ENCODE measurements at places on chromosomes 11 and 22.

- DNase-seq, result peak; percentile 45
These were observed 81.9 kb upstream of the WNT7B start for GRCh38 chr22:46058591-46059519.

GRCh38 chr11:122204206-122204605, 88.2 kb upstream of the BLID start:
- no peak for DNase-seq

- DNase-seq, result peak; percentile 64
These were observed 28.5 kb upstream of the RBX1 start for GRCh38 chr22:40922484-40923303.

GRCh38 chr11:126048197-126048596, 14.5 kb downstream of the CDON start:
- DNase-seq, result no peak

DNA sequence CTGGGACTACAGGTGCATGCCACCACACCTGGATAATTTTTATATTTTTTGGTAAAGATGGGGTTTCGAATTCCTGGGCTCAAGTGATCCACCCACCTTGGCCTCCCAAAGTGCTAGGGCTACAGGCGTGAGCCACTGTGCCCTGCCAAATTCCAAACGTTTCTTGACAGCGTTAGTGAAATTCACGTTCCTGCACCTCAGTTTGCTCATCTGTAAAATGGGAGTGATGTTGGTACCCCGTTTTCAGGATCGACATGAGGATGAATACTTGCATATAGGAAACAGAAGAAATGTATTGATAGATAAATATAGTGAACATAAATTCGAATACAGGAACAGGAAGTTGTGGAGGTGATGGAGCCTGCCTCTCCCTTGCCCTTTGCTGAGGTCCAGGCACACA, 10.2 kb upstream of the LTO1 start:
- DNase-seq, result no peak

GRCh38 chr22:38426628-38427027, 28.4 kb downstream of the KCNJ4 start:
- no peak for DNase-seq

- DNase-seq, result no peak
These were observed 35.2 kb downstream of the LRFN4 start for GRCh38 chr11:66891851-66892660.

- DNase-seq, result no peak
These were observed 342.5 kb downstream of the NTM start for GRCh38 chr11:131712897-131713296.

GRCh38 chr22:24175160-24175808, 6.0 kb upstream of the SUSD2 start:
- no peak for DNase-seq

- no peak for DNase-seq
These were observed 15.2 kb downstream of the SMC1B start for GRCh38 chr22:45398214-45398613.

GRCh38 chr22:43060183-43060582, 29.0 kb downstream of the TTLL1 start:
- DNase-seq, result peak; percentile 20

GRCh38 chr11:43631732-43632131, 48.8 kb upstream of the HSD17B12 start:
- no peak for DNase-seq

GRCh38 chr22:44336962-44337677, 24.4 kb upstream of the SHISAL1 start:
- no peak for DNase-seq

GRCh38 chr11:18540207-18541009, 13.7 kb upstream of the TSG101 start:
- DNase-seq, result peak; percentile 23

GRCh38 chr22:31488346-31488883, 1.2 kb downstream of the EIF4ENIF1 start:
- no peak for DNase-seq

DNA sequence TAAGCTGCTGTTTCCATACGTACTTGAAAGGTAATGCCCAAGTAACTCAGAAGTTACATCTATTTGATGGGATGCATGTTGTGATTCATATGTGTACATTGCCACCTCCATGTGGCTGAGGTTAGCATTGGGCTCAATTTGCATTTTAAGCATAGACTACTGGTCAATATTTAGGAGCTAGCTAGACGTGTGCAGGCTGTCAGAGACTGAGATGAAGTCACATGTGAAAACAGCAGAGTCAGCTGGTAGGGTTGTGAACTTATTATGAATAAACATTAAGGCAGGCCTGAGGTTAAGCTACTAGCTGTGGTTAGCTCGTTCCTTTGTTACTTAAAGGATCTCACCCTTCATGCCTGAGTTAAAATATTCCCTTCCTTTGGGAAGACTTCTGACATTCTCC, 114.5 kb upstream of the MTNR1B start:
- DNase-seq, result no peak

DNA sequence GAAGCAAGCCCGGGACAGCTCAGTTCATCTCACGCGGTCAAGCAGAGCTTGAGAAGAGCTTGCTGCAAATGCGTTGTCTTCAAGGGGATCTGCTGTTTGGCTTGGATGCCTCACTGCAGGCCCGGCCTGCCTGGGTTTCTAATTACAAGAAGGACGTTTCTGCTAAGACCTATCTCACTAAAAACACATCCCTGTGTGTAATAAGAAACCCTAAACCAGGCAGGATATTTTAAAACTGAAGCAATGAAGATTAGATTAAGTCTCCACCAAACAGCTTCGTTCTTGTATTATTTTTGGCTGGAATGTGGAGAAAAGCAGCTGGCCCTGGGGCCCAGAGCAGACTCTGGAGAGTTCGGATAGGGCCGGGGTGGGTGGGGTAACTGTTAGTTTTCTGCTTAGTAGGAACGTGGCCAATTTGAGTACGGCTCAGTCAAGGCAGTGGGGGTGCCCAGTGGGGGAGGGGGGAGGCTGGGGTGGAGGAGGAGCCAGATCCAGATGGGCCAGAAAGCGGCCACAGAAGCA, 6.0 kb downstream of the PKNOX2 start:
- DNase-seq, result no peak

- DNase-seq, result no peak
These were observed 505.4 kb downstream of the NELL1 start for GRCh38 chr11:21174781-21175180.

DNA sequence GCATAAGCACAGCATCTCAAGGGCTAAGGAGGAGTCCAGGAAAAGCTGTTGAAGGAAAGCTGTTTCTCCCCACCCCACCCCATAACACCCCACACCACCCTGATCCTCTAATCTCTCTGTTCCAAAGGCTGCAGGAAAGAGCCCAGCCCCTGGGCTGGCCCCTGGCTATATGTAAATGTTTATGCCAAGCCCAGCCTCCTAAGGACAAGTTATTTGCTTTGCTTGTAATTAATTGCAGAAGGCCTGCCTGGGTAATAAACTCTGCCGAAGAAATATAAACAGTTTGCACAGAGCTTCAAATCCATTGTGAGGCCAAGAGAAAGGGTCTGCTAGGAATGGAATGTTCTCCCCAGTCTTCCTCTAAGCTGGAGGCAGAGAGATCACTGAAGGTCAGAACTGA, 21.2 kb downstream of the ARRB1 start:
- no peak for DNase-seq

DNA sequence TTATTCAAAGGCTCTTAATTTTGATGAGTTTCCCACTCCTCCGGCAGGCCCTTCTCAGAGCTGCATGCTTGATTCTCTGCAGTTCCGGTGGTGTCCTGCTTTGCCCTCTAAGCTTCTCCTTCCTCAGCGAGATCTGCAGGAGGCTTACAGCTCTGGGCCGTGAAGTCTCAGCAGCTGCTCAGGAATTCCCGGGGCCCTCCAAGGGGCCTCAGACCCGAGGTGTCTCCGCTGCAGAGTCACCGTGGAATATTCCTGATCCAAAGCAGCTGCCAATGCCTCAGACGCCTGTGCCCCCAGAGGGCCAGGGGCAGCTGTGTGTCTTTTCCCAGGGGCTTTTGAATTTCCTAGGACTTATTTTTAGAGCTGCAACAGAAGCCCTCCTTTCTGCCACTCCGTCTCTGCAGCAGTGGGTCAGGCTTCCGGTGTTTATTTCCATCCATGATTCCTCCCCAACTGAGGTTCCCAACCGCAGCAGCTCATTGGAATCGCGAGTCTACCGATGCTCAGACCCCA, 37.2 kb downstream of the RPS6KA4 start:
- DNase-seq, result no peak

DNA sequence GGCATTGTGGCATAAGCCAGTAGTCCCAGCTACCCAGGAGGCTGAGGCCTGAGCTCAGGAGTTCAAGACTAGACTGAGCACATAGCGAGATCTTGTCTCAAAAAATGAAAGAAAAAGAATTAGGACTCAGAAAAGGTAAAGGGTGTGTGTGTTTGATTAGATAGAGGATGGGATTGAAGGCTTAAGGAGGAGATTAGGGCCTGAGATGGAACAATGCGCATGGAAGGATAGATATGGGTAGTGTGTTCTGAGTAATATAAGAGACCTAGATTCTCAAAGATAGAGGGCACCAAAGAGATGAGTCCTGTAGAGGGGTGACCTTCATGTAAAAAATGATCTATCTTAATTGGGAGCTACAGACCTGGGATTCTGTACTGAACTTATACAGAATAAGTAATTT, 17.3 kb upstream of the RAB30 start:
- no peak for DNase-seq

DNA sequence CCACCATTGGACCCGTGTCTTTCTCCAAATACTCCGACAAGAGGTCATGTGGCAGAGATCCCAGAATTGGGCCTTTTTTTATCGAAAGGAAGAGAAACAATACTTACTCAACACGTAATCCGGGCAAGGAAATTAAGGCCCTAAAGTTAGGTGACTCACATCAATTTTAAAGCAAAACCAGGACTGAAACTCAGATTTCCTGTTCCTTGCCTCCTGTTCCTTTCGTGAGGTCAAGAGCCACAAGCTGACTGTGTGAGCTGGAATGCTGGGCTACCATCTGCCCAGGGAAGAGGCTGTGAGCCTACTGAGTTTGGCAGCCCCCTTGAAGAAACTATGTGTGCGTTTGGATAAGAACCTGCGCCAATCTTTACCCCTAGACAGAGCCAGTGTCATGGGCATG, 27.1 kb upstream of the MRGPRX2 start:
- no peak for DNase-seq

GRCh38 chr11:74680703-74681531, 50.3 kb downstream of the CHRDL2 start:
- DNase-seq, result no peak

GRCh38 chr22:37449331-37450001, 22.2 kb upstream of the ELFN2 start:
- no peak for DNase-seq

GRCh38 chr11:117842131-117842941, 17.8 kb upstream of the FXYD2 start:
- no peak for DNase-seq

DNA sequence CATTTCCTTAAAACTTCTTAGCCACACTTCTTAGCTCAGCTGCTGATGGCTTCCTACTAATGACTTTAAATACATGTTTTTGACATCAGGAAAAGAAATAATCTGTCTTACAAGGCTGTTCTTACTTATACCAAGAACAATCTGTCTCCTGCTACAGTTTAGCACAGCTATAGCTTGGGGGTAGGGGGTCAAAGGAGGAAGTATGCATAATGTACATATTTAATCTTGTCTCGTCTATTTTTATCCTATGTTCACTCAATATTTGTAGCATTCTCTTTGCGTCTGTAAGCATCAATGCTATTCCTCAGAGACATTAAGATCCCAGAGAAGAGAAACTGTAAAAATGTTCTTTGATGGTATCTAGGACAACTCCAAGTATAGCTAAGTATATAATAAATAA, 96.0 kb downstream of the KIRREL3 start:
- no peak for DNase-seq

GRCh38 chr11:86955111-86955360, 159 bp downstream of the FZD4 start:
- DNase-seq, result no peak

DNA sequence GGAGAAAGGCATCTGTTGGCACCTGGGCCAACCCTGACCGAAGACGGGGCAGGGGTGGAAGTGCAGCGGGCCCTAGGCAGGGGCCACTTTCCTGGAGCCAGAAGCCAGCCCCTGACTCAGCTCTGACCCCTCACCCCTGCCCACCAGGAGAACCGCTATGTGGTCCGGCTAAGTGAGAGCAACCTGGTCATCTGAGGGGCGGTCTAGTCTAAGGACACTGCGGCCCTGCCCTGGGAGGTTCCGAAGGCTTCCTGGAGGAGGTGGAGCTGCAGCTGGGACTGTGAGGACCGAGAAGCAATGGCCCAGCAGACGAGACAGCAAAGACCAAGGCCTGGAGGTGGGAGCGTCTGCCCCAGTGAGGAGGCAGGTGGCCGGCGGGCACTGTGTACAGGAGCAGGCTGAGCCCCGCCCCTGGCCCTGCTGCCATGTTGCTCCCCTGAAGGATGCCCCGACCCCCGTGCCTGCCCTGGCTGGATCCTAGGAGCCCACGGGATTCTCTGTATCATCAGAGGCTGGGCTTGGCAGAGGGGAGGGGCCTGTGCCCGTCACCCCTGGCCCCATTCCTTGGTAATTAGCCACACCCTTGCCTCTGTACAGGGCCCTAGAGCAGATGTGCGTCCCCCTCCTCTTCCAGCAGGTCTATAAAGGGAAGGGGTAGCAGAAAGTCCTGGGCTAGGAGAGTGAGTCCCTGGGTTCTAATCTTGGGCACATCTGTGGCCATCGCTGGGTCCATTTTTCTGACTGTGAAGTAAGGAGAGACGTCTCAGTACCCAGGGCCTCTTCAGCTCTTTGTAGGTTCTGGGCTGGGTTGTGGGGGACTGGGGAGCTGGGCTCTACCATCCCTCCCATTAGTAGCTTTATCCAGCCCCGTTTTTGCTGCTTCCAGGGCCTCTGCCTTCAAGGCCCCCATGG, 19.4 kb downstream of the RELT start:
- no peak for DNase-seq

- no peak for DNase-seq
These were observed 22.8 kb downstream of the MYH9 start for GRCh38 chr22:36365020-36365411.

- no peak for DNase-seq
These were observed 404.6 kb upstream of the CNTN5 start for GRCh38 chr11:98616098-98616655.

DNA sequence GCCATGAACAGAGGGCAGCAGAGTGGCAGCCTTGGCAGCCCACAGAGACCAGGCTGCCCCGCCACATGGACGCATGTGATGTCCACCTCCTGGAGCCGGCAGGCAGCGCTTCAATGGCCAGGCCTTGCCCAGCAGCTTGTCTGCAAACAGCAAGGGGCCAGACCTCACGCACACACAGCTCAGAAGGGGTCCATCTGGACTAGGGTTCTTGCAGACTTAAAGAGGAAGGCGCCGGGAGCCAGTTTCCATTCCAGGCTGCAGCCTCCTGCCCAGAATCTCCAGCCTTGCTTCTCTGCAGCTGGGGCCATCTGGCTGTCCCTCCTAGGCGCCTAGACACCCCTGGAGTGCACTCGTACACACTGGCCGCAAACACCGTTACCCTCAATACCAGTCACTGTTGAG, 91.9 kb upstream of the TMEM45B start:
- peak; percentile 8 for DNase-seq

DNA sequence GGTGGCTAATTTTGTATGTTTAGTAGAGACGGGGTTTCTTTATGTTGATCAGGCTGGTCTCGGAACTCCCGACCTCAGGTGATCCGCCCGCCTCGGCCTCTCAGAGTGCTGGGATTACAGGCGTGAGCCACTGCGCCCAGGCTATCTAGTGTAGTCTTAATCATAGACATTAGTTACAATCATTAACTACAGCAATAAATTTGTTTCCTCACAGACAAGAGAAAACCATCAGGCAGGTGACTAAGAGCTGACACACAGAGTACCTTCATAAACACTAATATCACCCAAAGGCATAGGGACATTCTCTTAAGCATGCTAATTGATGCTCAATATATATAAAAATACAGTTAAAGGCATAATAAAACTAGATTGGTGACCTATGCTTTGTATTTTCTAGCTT, 19.4 kb downstream of the SDHD start:
- no peak for DNase-seq

- DNase-seq, result no peak
These were observed 35.2 kb upstream of the CSNK1E start for GRCh38 chr22:38352436-38352835.
